Activated T-helper 17 cell treated with anti-CD3 and anti-CD28 coated beads, Interleukin-2, amount 50 U/mL, for 72 hours (primary cell): ENCODE measurements at places on chromosomes 6 and 20. TPM values are rescaled to one million over a fixed set of nuclear protein-coding genes. Genes with fewer than 3 reads are reported as not detected.

The TREM2 gene
- not detected for total RNA-seq

The LZTS3 gene
- total RNA-seq: 3.1 TPM

The FERMT1 gene
- 0.13 TPM for total RNA-seq

The NMBR gene
- total RNA-seq: not detected

The MPIG6B gene
- total RNA-seq: not detected

The OR12D3 gene
- total RNA-seq: not detected

The RTEL1 gene
- total RNA-seq: 51.8 TPM

The HMGN3 gene
- total RNA-seq: 29.6 TPM

The C6orf15 gene
- not detected for total RNA-seq

The GSTA3 gene
- not detected for total RNA-seq

The MOCS1 gene
- 0.65 TPM for total RNA-seq

The CTCFL gene
- total RNA-seq: not detected

The VWA7 gene
- 4.2 TPM for total RNA-seq

The TCF21 gene
- not detected for total RNA-seq

The CASS4 gene
- 9.4 TPM for total RNA-seq

The KCNQ5 gene
- 1.3 TPM for total RNA-seq

The KCNK5 gene
- 8.9 TPM for total RNA-seq
